RKO (cell line): ENCODE measurements at places on chromosomes 4 and X.

DNA sequence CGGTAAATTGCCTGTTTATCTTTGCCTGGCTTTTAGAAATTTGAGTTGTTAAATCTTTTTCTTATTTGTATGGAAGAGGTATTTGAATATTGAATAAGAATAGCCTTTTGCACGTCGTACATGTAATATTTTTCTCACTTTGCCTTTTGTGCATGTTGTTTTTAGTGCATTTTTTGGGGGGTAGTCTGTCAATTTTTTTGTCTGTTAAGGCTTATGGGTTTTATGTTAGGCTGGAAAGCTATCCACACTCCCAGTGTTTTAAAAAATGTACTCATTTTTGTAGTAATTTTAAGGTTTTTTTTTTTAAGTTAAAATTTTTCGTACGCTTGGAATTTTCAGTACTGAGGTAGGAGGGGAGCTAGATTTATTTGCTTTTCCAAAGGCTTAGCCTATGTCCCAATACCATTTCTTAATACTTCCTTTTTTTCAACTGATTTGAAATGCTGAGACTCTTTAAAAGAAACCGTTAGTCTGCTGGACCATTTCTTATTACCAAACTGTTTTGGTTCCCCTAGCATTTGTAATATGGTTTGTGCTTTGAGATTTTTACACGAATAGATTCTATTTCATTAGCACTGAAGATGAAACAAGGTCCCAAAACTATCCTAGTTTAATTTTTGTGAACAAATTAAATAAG lies 1.3 kb downstream of the HERC5 start:
- DNase-seq: no peak

DNA sequence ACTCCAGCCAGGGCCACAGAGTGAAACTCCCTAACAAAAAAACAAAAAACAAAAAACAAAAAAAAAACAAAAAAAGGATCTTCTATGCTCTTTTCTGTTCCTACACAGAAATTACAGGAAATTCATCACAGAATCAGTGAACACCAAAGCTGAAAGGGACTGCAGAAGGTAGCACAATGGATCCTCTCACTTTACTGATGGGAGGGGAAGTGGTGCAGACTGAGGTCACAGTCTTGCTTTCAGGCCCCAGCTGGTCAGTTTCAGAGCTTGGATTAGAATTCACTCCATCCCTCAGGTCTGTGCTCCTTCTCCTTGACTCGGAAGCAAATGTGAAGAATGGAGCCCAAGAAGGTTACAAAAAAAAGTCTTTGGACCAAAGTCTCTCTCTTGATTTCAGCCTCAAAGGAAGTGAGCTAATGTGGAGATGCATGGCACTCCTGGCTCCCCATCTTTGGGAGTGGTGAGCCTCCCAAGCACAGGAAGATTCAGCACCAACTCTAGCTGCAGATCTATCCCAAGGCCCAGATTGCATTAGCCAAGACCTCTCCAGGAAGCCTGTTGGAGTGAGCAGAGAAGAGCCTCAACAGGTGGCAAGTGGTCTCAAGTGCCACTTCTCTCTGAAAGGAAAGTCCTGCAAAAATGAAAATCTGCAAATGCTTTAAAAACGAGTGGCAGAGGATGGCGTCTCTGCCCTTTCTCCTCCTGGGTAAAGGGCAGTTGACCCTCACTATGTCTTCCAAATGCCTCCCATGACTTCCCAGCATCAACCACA lies 176.0 kb downstream of the MAML3 start:
- no peak for DNase-seq

- no peak for DNase-seq
Measured at GRCh38 chr4:111499291-111499690, 646.0 kb upstream of the FAM241A start.

GRCh38 chrX:16394290-16394689 lies 227.0 kb downstream of the MAGEB17 start:
- no peak for DNase-seq

DNA sequence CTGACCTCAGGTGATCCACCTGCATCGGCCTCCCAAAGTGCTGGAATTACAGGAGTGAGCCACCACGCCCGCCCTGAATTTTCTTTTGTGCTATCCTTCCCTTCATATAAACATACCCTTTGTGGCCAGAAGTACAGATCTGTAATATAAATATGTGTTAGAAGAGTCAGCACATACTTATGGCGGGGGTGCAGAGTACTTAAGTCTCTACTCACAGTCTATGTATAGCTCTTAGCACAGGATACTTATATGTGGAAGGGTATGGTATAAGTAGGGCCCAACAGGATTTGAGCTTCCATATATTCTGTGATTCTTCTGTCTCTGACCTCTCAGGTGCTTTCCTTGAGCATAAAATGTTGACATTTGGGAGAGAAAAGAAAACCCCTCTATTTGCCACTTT lies 18.2 kb downstream of the CXorf58 start:
- DNase-seq: no peak

GRCh38 chr4:10097906-10098779 lies 18.5 kb downstream of the WDR1 start:
- DNase-seq: no peak

GRCh38 chrX:74104356-74105015 lies 199.5 kb upstream of the ZCCHC13 start:
- no peak for DNase-seq

DNA sequence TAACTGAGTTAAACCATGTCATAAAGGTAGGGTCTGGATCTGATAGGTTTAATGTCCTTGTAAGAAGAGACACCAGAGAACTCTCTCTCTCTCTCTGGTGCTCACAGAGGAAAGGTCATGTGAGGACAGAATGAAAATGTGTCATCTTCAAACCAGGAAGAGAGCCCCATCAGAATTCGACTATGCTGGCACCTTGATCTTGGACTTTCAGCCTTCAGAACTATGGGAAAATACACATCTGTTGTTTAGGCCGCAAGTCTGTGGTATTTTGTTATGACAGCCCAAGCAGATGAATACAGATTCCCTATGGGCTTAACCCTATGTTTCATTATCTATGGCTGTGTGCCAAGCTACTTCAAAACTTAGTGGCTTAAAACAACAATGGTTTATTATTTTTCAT lies 105.5 kb upstream of the DDIT4L start:
- no peak for DNase-seq

GRCh38 chr4:174170091-174170490 lies 113.4 kb downstream of the FBXO8 start:
- no peak for DNase-seq

DNA sequence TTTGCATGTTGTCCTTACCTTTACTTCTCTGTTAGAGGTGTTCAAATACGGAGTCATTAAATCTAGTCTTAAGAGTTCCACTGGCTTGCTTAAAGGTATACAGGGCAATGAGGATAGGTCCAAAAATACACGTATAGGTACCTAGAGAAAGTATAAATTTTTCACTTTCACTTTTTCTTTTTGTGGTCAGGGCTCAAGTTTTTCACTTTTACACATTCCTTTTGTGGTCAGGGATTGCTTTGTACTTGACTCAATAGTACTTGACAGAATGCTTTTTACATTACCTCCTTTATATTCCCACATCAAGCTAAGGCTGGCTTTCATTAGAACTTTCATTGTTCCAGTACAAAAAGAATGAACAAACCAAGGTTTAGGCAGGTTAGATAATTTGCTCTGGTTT lies 21.7 kb downstream of the TMEM184C start:
- no peak for DNase-seq

DNA sequence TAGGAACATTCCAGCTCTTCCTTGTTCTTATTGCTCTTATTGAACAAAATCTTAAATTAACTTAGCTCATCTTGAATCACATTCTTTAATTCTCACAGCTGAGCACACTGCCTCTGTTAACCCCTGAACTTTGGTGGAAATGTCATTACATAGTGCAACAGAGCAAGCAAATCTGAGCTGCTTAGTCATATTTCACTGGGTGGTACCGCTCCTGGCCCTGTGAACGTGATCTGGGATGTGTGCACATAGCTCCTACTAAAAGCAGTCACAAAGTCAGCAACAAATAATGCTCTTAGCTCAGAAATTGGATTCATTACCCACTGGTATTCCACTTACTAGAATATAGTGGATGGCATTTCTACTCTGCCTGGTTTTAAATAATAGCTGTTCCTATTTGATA lies 27.9 kb downstream of the ARHGEF6 start:
- no peak for DNase-seq

DNA sequence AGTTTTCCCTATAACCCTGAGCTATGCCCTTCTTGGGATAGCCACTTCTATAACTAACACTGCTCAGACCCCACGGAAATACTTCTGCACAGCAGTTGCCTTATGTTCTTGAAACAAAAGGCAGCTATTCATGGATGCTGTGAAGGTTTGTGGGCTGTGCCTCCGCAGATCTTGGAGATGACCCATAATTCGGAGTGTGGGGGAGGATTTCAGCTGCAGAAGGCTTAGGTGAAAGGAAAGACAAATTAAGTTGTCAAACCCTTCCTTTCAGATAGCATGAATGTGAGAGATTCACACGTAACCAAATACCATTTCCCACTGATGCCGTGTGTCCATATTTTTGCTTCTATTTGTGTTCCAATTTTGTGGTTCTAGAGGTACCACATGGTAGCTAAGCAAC lies 38.1 kb upstream of the NYX start:
- no peak for DNase-seq

DNA sequence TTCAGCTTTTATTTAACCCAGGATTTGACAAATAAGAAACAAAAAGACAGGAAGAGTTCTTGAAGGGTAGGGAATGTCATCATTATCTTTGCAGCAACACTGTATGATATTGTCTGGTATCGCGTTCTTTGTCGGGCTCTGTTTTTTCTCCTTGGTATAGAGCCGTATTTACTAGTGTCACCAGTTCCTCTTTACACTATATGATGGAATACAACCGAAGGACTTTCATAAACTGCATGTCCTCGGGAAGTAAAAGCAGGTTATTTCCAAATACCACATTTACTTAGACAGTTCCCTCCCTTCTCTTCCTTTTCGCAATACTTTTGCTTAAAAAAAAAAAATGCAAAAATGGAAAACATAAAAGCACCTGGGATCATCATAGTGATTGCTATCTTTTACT lies 96.6 kb upstream of the IL13RA1 start:
- no peak for DNase-seq

- DNase-seq: no peak
Measured at GRCh38 chrX:69389101-69389501, 115.0 kb upstream of the NALF2 start.

DNA sequence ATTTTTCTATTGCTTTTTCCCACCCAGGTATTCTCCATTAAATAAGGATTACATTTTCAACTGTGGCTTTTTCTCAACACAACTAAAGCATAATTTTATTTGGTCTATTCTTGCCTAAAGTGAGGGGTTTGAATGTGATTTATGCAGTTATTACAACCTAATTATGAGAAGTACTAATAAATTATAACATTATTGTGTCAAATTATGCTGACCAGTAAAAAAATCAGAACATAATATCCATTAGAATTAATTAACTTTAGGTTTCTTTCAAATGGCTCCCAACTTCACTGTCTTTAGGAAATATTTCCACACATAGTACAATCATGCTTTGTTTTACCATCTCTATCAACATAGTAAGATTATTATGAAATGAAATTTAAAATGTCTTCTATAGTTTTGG lies 1293.9 kb downstream of the FSTL5 start:
- DNase-seq: no peak

- peak; percentile 84 for DNase-seq
Measured at GRCh38 chr4:74376888-74377483, 12.0 kb downstream of the EREG start.

DNA sequence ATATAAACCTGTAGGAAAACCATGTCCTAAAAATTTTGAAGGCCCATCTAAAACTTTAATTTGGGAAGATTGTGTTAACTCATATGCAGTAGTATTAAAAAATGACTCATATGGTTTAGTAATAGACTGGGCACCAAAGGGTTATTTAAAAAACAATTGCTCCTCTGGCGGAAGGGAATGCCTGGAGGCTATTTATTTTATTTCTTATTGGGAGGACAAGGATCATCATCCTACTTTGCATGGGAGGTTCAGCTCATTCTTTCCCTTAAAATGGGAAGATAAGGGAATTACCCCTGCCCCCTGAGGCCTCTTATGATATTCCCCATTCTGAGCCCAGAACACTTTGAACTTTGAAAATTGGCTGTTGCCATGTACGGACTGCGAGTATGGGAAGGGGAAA lies 29.7 kb upstream of the MGST2 start:
- no peak for DNase-seq

DNA sequence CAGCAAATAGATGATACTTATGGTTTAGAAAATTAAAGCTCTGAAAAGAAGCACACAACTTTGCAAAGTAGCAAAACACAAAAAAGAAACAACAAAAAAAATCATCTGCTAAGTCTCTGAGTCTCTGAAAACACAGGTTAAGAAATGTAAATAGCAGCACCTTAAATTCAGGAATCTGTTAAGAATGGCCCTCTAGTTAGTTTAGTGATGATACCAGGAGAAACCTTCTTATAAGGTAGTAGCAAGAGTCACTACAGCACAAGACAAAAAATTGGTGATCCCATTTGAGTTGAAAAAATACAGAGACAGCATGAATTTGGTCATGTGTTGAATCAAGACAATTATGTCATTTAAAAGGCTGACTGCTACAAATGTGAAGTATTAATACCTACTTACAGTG lies 308.2 kb upstream of the ADGRL3 start:
- DNase-seq: no peak

DNA sequence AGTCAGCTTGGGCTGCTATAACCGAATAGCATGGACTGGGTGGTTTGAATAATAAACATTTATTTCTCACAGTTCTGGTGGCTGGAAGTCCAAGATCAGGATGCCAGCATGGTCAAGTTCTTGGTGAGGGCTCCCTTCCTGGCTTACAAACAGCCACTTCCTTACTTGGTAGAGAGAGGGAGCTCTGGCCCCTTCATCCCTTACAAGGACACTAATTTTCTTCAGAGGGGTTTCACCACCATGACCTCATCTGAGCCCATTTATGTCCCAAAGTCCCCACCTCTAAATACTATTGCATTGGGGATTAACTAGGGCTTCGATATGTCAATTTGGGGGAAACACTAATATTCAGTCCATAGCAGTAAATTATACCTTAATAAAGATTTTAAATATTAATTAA lies 61.8 kb downstream of the CLNK start:
- no peak for DNase-seq

DNA sequence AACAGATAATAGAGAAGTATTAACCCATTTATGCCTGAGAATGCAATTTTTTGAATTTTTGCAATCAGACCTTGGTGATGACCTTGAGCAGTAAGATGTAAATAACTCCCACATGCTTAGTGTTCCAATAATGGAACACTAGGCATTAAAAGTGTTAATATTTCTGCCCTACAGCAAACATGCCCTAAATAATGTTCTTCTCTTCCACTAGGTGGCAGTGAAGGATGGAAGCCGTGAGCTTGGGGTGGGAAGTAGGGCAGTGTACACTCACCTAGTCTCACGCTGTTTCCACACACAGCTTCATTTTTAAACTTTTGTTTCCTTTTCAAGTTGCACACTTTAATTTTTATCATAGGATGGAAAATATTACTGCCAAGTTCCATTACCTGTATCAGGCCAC lies 613.1 kb upstream of the HS3ST1 start:
- no peak for DNase-seq

DNA sequence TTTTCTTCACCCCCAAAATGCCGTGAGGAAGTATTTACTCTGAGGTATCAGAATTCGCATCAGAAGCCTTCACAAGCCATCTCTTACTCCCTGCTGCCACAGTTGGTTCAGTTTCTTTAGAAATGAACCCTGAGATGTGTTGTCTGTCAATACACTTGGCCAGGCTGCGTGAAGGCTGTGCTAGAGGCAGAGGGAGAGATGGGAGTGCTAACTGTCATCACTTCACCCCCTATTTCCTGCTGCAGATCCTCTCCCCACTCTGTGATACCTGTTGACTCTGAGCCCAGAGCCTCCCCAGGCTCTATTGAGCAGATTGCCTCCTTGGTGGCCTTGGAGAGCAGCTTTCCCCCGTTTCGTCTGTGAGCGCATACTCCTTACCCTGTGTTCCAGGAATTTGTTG lies 34.8 kb downstream of the FHIP1A start:
- DNase-seq: no peak

GRCh38 chrX:45347877-45348276 lies 147.2 kb upstream of the DIPK2B start:
- no peak for DNase-seq
